ENCODE measurements at places on chromosomes 6 and 20.

DNA sequence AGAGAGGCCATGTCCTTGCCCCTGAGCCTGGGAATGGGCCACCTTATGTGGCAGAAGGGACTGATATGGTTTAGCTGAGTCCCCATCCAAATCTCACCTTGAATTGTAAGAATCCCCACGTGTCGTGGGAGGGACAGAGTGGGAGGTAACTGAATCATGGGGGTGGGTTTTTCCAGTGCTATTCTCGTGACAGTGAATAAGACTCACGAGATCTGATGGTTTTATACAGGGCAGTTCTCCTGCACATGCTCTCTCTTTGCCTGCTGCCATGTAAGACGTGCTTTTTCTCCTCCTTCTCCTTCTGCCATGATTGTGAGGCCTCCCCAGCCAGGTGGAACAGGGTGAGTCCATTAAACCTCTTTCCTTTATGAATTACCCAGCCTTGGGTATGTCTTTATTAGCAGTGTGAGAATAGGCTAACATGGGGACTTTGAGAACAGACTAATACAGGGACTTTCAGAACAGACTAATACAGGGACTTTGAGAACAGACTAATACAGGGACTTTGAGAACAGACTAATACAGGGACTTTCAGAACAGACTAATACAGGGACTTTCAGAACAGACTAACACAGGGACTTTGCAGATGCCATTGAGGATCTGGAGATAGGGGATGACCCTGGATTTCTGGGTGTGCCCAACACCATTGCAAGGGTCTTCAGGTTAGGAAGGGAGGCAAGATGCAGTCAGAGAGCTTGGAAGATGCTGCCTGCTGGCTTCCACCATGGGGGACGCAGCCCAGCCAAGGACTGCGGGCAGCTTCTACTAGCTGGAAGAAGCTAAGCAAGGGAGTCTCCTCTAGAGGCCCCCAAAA lies 86.9 kb downstream of the RAMACL start:
- DNase-seq, result no peak

DNA sequence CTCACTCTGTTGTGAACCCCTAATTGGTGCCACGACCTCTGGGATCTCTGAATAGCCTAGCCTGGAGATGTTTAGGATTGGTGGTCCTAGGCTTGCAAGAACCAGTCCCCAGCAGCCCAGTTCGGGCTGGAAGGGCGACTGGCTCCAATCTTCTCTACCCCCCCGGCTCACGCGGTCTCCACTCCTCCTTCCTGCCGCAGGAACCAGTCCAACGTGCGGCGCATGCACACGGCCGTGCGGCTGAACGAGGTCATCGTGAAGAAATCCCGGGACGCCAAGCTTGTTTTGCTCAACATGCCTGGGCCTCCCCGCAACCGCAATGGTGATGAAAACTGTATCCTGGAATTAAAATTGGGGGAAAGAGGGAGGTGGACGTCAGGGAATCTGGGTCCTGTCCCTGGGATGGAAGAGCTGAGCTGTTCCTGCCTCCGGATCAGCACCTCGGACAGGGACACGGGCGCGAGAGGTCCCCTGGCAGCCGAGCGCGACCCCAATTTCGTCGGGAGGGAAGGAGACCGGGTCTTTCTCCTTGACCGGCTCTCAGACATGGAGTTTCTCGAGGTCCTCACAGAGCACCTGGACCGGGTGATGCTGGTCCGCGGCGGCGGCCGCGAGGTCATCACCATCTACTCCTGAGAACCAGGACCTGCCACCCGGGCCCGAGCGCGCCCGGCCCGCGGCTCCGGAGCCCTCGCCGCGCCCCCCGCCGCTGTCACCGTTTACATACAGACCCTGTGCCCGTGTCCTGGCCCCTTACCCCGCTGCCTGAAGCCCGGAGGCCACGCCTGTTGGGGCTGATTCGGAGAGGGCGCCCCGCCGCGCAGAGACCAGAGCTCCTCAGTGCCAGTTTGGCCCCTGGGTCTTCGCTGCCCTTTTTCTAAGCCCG lies 28.2 kb downstream of the SLC12A5 start:
- DNase-seq, result no peak

GRCh38 chr6:7526755-7527154 lies 14.7 kb upstream of the DSP start:
- DNase-seq, result no peak

DNA sequence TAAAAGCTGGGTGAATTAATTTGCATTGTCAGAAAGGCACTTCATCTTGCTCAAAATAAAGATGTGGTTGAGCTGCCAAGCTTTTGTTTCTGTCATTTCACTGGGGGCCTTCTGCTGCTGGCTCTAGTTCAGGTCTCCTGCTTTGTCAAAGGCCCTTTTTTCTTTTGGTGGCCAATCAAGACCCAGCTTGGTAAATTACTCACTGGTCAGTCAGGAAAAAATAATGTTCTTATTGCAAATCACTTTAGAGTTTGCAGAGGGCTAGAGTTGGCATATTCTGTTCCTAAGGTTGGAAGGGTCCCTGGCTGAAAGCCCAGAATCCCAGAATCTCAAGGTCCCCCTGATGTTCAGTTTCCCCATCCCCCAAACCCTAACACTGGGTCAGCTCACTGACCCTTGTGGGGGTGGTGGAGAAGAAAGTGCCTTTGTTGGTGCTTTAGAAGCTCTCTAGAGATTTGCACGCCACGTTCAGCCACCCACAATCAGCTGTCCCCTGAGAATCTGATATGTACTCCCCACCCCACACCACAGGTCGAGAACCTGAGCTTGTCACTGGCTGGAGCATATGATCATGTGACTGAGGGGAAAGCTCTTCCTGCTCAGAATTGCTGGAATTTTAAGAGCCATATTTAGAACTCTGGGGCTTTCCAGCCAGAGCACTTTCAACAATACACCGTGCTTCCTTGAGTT lies 21.7 kb upstream of the BNIP5 start:
- DNase-seq, result peak; percentile 49

DNA sequence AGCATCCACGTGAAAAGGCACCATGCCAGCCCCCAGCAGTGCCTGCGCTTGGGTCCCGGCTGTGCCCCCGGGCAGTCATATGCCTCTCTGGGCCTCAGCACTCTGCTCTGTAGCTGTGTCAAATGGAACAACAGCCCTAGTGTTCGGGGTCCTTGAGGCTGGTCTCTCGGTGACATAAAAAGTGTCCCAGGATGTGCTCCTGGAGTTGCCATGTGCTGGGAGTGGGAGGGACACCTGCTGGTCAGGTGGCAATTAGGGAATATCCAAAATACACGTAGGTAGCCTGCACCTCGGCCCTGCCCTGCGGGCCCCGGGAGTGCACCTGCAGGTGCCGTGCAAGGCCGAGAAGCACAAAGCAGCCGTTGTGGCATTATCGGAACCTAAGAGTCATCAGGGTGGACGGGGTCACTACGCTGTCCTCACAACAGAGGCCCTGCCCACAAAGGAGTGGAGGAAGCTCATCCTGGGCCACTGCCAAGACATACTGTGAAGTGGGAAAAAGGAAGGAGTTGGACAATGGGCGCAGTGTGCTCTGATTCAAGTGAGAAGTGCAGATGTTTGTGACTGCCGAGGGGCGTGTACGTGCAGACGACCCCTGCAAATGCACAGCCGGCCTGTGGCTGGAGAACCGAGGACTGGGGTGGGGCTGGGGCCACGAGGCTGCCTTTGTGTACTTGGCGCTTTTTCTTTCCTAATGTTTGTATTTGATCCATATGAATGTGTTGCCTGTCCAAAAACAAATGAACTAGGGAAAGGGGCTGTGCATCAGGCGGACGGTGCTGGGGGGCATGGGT lies 24.6 kb downstream of the SLCO4A1 start:
- DNase-seq, result peak; percentile 31

GRCh38 chr6:17768388-17768787 lies 61.7 kb upstream of the NUP153 start:
- no peak for DNase-seq

GRCh38 chr6:155232848-155233247 lies 31.0 kb upstream of the CLDN20 start:
- no peak for DNase-seq

DNA sequence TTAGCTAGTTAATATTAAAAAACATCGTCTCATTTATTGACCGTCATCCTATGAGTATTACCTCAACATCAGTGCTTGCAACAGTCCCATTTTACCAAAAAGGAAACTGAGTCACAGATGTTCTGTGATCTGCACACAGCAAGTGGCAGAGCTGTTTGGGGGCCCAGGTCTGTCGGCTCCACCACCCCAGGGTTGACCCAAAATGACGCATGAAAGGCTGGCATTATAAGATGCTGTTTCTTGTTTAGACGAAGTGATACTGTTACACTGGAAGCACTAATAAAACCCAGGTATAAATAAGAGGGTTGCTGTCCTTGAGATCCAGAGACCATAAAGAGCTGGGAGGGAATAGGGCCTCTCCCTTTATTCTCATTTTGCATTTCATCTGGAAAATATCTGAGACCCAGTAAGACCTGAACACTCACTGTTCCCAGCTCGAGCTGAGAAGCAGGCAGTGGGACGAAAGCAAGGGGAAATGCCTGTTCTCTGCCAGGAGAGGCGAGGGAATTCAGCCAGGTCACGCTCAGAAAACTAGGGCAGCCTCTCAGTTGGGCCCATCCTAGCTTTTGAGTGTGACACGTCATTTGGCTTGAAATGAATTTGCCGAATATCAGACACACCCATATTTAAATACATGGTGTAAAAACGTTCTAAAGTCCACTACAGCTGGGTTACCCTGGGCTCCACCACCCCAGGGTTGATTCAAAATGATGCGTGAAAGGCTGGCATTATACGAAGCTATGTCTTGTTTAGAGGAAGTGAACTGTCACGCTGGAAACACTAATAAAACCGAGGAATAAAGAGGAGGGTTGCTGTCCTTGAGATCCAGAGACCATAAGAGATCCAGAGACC lies 1.4 kb upstream of the MICAL1 start:
- peak; percentile 32 for DNase-seq

DNA sequence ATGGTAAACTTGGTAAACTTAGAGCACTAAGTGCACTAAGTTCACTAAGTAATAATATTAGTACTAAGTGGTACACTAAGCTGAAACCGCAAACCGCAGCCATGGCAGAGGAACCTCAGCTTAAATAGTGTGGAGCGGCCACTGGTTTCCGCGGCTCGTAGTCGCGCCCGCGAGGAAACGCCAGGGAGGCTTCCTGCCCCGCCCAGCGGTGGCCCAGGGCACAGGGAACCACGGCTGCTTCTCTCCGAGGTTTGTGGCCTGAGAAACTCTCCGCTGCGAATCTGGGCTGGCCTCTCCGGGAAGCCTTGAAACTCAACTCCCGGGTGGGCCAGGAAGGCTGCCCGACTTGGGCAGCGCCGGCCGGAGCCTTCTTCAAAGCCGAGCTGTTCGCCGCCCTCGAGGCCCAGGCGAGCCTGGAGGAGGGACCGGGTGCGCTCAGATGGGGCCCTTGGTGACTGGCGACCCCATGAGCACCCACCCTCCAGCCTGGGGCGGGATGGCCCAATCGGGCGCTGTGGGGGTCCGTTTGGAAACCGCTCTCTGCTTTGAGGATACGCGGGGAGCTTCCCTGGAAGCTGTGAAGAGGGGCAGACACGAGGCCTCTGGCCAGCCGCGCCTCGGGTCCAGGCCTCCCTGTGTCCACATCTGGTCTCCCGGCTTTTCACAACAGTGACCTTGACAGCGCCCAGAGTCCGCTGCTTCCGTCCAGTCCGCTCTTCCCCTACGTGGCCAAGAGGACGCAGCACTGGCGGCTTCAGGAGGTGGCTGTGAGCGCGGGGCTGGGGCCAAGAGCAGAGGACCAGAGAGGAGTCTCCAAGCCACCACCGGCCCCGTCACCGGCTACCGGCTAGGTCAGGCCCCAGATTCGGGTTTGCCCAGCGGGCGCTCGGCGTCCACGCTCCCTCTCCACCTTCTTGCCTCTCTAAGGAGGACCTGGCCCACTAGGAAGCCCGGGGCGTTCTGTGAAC lies 25.4 kb upstream of the HLA-E start:
- DNase-seq, result no peak

Data from hippocampal formation (tissue), 2 donors.